ENCODE measurements at places on chromosomes 12 and 14. TPM values are rescaled to one million over a fixed set of nuclear protein-coding genes. Genes with fewer than 3 reads are reported as not detected.

DNA sequence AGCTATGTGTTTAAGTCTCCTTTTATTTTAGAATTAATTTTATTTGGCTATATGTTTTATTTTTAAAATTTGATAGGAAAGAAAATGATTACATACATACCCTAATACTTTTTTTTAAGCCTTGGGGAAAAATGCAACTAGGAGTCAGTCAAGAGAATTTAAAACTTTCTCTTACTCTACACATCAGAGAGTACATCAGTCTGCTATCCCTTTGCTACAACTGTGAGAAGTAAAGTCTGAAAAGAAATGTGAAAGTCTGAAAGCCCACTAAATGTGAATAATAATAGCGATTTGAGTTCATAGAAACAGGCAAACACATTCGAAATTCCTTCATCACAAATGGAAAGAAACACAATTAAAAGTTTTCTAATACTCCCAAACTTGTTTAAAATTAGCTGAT, 95.0 kb downstream of the PTPRQ start:
- H3K4me3 ChIP-seq = no peak overlapping the region
- no peaks in the 10 kb centered on the region for H3K27me3 ChIP-seq
- H3K27ac ChIP-seq = no peak overlapping the region
- H3K4me1 ChIP-seq = no peaks in the 10 kb centered on the region
- no peak for DNase-seq
- H3K36me3 ChIP-seq = no peaks in the 10 kb centered on the region

DNA sequence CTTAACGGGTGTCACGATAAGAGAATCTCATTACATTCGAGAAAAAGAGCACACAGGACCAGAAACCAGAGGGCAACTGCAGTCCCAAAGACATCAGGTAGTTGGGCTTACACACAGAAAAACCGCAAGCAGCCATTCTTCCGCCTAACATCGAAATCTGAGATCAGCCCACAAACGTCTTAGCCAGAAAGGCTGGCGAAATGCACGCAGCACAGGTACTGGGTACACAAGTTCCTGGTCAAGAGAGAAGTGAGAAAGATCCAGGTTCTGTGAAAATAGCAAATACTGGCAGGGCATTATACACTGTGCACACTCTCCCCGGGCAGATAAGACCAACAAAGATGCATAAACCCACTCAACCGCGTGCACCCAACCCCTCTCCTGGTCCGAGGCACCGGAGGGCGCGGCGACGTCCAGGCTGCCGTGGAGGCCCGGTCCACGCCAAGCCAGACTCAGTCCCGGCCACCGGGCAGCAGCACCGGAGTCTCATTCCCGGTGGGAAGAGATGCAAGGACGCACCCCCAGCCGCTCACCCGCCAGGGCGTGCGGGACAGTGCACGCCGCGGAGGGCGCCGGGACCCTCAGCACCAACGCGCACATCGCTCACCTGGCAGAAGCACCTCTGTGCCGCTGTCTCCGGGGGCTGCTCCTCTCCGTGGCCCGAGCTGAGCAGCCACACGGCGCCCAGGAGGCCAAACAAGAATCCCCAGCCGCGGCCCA, 437 bp downstream of the ERO1A start:
- no peaks in the 10 kb centered on the region for H3K27me3 ChIP-seq
- peaks cover 20% of the 10 kb centered on the region for H3K4me1 ChIP-seq
- H3K27ac ChIP-seq = peak overlapping the region; percentile 82
- no peaks in the 10 kb centered on the region for H3K36me3 ChIP-seq

DNA sequence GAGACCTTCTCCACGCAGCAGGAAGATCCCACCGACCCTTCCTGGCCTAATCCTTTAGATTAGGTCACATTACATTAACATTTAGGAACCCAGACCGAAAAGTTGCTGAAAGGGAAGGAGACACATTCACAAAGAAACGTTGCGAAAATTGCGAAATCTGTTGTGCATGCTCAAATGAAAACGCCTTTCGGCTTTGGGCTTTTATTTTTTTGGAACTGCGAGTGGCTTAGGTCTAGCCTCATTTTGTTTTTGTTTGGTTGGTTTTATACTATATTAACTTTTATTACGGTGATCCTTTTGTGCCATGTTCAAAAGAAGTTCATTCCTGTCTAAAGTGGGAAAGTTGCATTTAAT, 1.5 kb downstream of the MYF6 start:
- H3K27ac ChIP-seq = no peak overlapping the region
- DNase-seq = no peak
- H3K4me1 ChIP-seq = no peaks in the 10 kb centered on the region
- H3K36me3 ChIP-seq = no peaks in the 10 kb centered on the region

TDP1 gene
- 23.9 TPM for total RNA-seq

- no peaks in the 10 kb centered on the region for H3K36me3 ChIP-seq
- DNase-seq = no peak
- no peaks in the 10 kb centered on the region for H3K4me1 ChIP-seq
- H3K27ac ChIP-seq = no peak overlapping the region
These were observed 14.4 kb downstream of the FERMT2 start for GRCh38 chr14:52936437-52936836.

TMPRSS12 gene
- not detected for total RNA-seq

HOMEZ gene
- 7.6 TPM for total RNA-seq

OR2AP1 gene
- not detected for total RNA-seq

ZDHHC22 gene
- total RNA-seq = 0.46 TPM

SPIC gene
- total RNA-seq = not detected

GRCh38 chr14:22097586-22098292, 424.1 kb upstream of the OR4E1 start:
- DNase-seq = no peak
- no peak overlapping the region for H3K27ac ChIP-seq
- H3K4me1 ChIP-seq = no peaks in the 10 kb centered on the region
- no peaks in the 10 kb centered on the region for H3K36me3 ChIP-seq
- H3K27me3 ChIP-seq = no peaks in the 10 kb centered on the region

- H3K36me3 ChIP-seq = no peaks in the 10 kb centered on the region
- no peak overlapping the region for H3K27ac ChIP-seq
- no peaks in the 10 kb centered on the region for H3K27me3 ChIP-seq
These were observed 702 bp downstream of the FAM222A start for GRCh38 chr12:109714141-109714912.

C1R gene
- total RNA-seq = 1.3 TPM

GRCh38 chr14:37179896-37180502, 7.6 kb upstream of the SLC25A21 start:
- H3K27me3 ChIP-seq = no peaks in the 10 kb centered on the region
- H3K4me1 ChIP-seq = no peaks in the 10 kb centered on the region
- H3K27ac ChIP-seq = no peak overlapping the region

DNA sequence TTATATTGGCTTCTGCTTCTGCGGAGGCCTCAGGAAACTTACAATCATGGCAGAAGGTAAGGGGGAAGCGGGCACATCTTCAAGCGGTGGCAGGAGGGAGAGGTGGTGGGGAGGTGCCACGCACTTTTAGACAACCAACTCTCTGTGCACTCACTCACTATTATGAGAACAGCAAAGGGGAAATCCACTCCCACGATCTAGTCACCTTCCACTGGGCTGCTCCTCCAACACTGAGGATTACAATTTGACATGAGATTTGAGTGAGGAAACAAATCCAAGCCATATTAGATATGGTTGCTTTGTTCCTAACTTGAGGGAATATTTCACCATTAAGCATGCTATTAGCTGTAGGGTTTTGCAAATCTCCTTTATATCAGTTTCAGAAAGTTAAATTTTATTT, 80.3 kb downstream of the UNC79 start:
- peaks cover 2% of the 10 kb centered on the region for H3K27me3 ChIP-seq
- no peaks in the 10 kb centered on the region for H3K4me1 ChIP-seq
- DNase-seq = no peak
- H3K4me3 ChIP-seq = no peak overlapping the region
- H3K36me3 ChIP-seq = no peaks in the 10 kb centered on the region
- H3K27ac ChIP-seq = no peak overlapping the region

DNA sequence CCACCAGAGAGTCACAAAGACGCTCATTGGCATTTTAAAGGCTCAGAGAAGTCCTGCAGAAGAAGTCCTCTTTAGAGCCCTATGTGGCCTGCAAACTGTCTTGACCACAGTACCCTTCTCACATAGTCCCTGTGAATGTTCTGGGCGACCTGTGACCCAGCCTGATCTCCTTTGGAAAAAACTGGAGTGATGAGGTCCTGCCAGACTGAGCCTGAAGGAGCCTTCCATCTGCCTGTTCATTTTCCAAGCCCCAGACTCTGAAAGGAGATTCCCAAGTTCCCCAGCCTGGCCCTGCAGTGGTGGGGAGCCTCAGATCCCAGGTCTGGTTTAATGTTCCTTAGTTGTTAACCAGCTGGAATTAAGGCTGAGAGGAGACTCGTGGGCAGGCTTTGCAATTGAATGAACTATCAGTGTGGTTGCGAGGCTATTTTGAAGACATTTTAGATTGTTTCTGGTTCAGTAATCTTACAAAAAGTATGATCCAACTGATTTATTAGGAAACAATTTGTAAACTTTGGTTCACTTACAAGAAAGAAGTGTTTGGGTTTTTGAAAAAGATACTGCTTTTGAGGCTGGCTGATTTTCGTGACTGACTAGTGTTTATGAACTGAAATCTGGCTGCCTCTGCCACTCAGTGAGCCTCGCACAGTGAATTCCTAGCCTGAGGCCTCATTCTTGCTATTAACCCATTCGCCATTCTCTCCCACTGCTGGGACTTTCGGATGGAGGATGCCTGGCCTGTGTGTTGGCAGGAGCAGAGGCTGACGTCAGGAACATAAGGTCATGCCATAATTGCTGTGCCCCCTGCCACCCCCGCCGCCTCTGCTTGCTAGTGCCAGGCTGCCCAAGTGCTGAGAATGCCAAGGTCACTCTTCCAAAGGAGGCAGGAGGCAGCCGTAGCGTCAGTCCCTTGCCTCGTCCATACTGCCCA, 249.0 kb downstream of the CACNA1C start:
- H3K4me1 ChIP-seq = no peaks in the 10 kb centered on the region
- H3K27me3 ChIP-seq = no peaks in the 10 kb centered on the region
- no peak overlapping the region for H3K27ac ChIP-seq
- no peaks in the 10 kb centered on the region for H3K36me3 ChIP-seq
- no peak overlapping the region for H3K4me3 ChIP-seq

DNA sequence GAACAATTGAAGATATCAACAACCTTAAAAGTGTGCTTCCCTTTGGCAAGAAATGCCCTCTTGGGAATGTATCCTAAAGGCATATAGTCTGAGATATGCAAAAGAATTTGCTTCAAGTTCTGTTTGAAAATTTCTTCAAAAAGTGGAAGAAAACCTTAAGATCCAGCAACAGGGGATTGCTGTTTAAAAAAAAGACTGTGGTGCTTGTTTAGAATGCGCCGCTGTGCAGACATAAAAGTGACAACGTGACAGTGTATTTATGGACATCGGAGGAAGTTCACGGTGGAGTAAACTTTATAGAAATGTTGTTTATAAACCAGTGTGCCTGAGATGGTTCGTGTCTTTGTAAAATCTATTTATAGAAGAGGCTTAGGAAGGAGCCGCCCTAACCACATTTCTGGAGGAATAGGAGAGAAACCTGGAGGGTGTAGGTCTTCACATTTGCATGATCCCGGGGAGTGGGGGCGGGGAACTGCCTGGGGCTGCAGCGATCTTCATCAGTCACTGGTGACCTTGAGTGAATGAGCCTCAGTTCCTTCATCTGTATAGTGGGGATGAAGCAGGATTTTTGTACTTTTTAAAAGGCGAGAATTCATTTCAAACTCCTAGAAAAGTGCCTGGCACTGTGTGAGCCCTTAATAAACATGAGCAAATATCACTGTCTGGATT, 27.5 kb downstream of the ADGRD1 start:
- H3K4me1 ChIP-seq = no peaks in the 10 kb centered on the region
- H3K27me3 ChIP-seq = peaks cover 4% of the 10 kb centered on the region
- no peaks in the 10 kb centered on the region for H3K36me3 ChIP-seq
- DNase-seq = no peak

DNA sequence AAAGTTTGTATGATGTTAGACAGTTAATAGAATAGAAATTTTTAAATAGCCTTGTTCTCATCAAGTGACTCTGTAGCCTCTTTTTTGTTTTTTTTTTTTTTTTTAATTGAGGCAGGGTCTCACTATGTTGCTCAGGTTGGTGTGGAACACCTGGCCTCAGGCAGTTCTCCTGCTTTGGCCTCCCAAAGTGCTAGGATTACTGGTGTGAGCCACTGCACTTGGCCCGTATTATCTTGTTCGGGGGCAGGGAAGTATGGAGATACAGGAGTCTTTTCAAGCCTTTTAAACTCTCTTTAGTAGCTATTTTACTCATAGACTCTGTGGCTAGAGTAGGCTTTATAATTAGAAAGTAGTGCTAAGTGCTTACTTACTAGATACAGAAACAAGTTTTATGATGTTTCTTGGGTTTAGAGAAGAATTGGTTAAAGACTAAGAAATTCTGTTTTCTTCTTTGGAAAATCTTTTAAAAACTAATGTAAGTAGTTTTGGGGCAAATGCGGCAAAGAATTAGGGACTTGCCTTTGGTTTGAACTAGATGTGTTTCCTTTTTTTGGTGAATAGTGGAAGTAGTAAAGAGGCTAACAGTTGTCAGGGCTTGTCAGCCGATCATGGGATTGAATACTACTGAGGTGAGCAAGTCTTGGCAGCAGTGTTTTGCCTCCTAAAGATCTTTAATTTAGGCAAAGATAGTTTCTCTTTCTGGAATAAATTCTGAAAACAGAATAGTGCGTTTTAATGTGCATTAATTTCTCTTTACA, 31.3 kb downstream of the FBXO34 start:
- H3K4me1 ChIP-seq = peaks cover 19% of the 10 kb centered on the region
- H3K36me3 ChIP-seq = no peaks in the 10 kb centered on the region
- DNase-seq = no peak
- H3K4me3 ChIP-seq = no peak overlapping the region

VASH1 gene
- 5.2 TPM for total RNA-seq

GRCh38 chr14:70771781-70772212, 37.5 kb downstream of the MAP3K9 start:
- H3K4me3 ChIP-seq = no peak overlapping the region
- H3K27me3 ChIP-seq = no peaks in the 10 kb centered on the region
- H3K36me3 ChIP-seq = no peaks in the 10 kb centered on the region
- no peaks in the 10 kb centered on the region for H3K4me1 ChIP-seq
- no peak overlapping the region for H3K27ac ChIP-seq

- no peak overlapping the region for H3K4me3 ChIP-seq
- no peaks in the 10 kb centered on the region for H3K4me1 ChIP-seq
- H3K36me3 ChIP-seq = no peaks in the 10 kb centered on the region
- no peak overlapping the region for H3K27ac ChIP-seq
- no peak for DNase-seq
- H3K27me3 ChIP-seq = no peaks in the 10 kb centered on the region
These were observed 33.1 kb upstream of the COL2A1 start for GRCh38 chr12:48037267-48037915.

Data from Panc1 (cell line).